Stimulated activated CD4-positive, alpha-beta T cell treated with anti-CD3 and anti-CD28 coated beads, Interleukin-1b, Interleukin-23, amount 100 ng/mL, for 48 hours (primary cell): ENCODE measurements at places on chromosomes 12 and 14.

DNA sequence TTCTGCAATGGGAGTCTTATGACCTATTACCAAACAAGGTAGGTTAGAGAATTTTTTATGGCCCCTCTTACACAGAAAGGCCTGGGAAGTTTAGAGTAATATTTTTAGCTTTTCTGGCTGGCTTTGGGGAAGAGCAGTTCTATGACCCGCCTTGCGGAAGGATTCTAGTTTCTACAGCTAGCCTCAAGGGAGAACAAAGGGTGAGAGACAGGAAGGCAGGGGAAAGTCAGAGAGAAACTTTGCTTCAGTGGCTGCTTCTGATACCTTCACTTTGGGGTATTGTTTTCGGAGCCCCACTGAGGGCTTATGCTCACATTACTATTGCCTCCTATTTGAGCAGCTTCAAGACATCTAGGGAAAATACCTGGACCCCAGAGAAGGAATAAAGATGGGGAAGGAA lies 80.7 kb upstream of the NUDT4 start:
- DNase-seq, result no peak

DNA sequence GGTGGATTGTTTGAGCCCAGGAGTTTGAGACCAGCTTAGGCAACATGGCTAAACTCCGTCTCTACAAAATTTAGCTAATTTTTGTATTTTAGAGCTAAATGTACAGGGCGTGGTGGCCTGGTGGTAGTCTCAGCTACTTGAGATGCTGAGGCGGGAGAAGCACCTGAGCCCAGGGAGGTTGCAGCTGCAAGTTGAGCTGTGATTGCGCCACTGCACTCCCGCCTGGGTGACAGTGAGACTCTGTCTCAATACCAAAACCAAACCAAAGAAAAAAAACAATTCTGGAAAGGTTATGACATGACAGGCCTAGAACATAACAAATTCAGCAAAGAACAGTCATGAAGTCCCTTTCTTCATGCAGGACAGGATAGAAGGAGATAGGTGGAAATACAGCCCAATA lies 25.7 kb downstream of the WDR89 start:
- DNase-seq, result no peak

- DNase-seq, result no peak
Observed at GRCh38 chr14:61499991-61500390, 178.6 kb downstream of the PRKCH start.

GRCh38 chr14:89540009-89540829 lies 123.2 kb upstream of the FOXN3 start:
- DNase-seq, result no peak

- no peak for DNase-seq
Observed at GRCh38 chr14:31550589-31550988, 10.6 kb upstream of the NUBPL start.

- no peak for DNase-seq
Observed at GRCh38 chr14:31449971-31450610, 7.2 kb downstream of the DTD2 start.

- peak; percentile 15 for DNase-seq
Observed at GRCh38 chr12:120797677-120798642, 72.3 kb downstream of the ACADS start.

- no peak for DNase-seq
Observed at GRCh38 chr14:34971801-34972200, 11.0 kb upstream of the SRP54 start.

DNA sequence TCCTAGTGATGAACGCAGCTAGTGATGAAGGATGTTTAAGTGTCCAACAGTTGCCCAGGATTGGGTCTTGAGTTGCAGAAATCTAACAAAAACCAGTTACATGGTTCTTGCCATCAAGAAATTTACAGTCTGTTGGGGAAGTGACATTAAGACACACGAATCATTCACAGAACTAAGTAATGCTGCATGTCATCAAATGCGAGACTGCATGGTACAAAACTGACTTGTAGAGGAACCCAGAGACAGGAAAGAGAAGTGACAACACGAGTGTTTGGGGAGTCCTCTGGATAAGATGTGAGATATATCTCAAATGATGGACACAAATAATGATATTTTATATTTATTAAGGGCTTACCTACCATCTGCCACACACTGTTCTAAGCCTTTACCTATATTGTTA lies 6.1 kb upstream of the SYNE3 start:
- DNase-seq, result no peak

DNA sequence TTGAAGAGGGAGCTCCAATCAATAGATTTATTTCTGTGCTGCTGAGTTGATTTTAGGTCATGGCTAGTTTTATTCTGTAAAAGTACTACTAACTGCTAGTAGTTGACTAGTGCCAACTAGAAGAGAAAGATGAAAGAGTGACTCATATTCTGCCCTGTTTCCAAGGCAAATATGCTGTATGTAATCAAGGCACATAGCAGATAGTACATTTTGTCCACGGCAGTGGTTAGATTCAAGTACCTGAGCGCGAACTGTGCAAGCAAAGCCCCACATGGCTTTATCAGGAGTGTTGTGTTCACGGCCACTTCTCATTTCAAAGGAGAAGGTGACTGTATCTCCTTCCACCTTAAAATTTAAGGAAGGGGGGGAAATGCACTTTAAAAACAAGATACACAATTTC lies 126.8 kb downstream of the TRAFD1 start:
- DNase-seq, result no peak

DNA sequence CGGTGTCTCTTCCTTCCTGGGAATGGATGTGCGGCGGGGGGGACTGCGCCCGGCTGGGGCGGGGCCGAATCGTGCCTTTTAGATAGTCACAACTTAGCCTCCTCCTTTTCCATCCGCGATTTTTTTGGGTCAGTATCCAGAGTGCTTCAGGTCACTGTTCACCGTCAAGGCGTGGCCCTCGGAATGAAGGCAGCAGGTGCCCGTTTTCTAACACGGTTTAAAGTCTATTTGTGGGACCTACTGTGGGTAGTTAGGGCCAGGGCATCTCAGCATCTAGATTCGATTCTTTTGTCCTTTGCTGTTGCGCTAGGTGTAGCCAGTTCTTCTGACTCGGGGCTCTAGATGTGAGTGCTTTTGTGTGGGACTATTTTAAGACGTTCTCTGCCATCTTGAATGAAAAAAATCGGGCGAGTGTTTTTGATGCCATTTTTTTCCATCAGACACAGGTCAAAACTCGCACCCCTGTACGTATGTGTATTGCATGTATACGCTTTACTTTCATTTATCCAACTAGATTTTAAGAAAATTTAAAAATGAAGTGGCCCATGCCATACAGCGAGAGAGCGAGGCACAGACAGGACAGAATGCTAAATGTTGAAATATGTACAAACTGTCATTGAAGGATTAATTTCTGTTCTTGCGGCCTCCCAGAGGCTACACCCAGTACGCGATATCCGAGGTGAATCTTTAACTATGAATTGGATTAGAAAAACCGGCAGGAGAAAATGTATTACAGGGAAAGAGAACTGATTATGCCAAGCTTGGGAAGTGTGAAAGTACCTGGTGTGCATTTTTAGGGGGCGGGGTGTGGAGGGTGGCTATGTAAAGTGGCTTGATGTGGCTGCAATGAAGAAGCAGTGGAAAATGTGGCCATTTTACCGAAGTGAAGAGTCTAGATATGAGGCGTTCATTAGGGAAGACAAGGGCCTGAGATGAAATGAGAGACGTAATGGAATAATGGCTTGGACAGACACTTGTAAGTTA lies 835 bp downstream of the VEZT start:
- DNase-seq, result peak; percentile 37

- peak; percentile 32 for DNase-seq
Observed at GRCh38 chr14:39230416-39231035, 3.2 kb upstream of the MIA2 start.
